Stimulated activated CD8-positive, alpha-beta memory T cell treated with anti-CD3 and anti-CD28 coated beads, Interleukin-2, amount 100 ng/mL, for 48 hours (primary cell): ENCODE measurements at places on chromosomes 7 and 10.

DNA sequence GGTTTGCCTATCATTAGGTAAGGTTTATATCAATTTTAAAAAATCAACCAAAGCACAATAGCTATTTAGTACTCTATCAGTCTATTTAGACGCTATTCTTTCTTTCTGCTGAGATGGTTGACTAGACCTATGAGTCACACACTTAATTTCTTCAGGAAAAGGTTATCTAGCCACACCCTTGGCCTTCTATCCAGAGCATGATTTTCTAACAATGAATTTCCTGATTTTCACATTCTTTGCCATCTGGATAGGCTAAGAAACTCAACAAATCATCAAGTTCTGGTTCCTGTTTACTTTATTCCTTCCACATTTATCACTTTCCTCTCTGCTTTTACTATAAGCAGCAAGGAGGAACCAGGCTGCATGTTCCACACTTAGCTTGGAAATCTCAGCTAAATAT, 8.1 kb downstream of the PRPS1L1 start:
- no peak for DNase-seq

- no peak for DNase-seq
These were observed 18.0 kb upstream of the MEST start for GRCh38 chr7:130473876-130474275.

GRCh38 chr10:10120671-10121070, 897.0 kb upstream of the CELF2 start:
- DNase-seq = no peak

- DNase-seq = no peak
These were observed 287.3 kb downstream of the INHBA start for GRCh38 chr7:41415471-41416207.

DNA sequence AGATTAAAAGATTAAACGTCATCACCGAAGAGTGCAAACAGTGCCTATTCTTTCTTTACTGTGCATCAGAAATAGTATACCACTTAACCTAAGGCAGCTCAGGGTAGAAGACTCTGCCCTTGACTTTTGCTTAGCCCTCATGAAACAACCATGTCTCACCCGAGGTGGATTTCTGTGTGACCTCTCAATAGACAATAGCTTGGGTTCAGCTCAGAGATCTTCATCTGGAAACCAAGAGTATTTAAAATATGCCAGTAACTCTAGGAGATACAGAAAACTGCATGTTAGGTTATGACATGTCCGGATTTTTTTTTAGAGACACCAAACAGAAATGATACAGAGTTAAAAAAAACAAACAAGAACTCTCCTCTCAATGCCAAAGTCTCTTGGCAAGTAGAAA, 75.8 kb downstream of the JAZF1 start:
- no peak for DNase-seq

- no peak for DNase-seq
These were observed 559.0 kb upstream of the ADARB2 start for GRCh38 chr10:2296179-2296891.

- DNase-seq = no peak
These were observed 3.2 kb downstream of the PPRC1 start for GRCh38 chr10:102135956-102136526.

- no peak for DNase-seq
These were observed 16.5 kb downstream of the NPFFR1 start for GRCh38 chr10:70267161-70267933.

- no peak for DNase-seq
These were observed 364.2 kb downstream of the AUTS2 start for GRCh38 chr7:69962186-69963065.

DNA sequence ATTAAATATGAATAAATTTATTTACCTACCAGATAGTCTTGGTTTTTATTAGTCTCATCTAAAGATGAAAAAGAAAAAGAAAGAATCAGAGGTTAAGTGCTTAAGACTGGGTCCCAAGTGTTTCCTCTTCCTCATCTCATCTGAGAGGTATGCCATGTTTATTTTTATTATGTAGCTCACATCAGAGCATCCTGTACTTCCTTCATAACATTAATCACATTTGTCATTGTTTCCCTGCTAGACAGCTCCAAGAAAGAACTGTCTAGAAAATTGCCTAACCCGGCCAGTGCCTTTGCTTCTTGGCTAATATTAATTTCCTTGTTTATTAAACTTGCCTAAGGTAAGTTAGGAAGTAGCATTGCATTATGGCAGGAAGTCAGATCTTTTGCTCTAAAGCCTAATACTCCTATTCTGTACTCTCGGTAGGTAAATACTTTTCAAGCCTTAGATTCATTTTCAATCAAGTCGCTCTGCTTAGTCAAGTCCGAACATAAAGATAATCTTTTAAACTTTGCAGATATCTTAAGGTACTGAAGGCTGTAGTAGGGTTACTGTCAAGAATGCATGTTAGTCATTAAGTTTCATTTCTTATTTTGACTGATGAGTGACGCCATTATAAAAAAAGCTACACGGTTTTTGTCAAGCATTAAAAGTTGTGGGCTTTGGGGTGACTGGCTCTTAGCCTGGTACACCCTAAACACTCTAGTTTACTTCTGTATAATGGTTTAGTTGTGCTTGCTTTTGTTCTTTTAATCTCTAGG, 47.4 kb downstream of the ZMYND11 start:
- DNase-seq = no peak

DNA sequence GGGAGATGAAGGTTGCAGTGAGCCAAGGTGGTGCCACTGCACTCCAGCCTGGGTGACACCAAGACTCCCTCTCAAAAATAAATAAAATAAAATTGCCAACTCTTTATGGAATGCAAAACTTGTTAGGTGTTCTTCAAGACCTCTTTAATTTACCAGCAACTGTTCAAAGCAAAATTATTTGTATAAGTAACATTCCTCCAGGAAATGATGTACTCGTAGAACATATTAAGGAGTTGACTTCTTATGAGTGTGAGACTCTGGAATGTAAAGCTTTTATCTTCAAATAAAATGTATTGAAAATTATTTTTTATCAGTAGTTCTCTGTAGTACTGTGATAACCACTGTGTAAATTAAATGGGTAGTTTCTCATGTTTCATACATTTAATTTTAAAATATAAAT, 94.4 kb downstream of the CYP51A1 start:
- DNase-seq = no peak

- no peak for DNase-seq
These were observed 208.9 kb upstream of the PFKP start for GRCh38 chr10:2858452-2858851.

DNA sequence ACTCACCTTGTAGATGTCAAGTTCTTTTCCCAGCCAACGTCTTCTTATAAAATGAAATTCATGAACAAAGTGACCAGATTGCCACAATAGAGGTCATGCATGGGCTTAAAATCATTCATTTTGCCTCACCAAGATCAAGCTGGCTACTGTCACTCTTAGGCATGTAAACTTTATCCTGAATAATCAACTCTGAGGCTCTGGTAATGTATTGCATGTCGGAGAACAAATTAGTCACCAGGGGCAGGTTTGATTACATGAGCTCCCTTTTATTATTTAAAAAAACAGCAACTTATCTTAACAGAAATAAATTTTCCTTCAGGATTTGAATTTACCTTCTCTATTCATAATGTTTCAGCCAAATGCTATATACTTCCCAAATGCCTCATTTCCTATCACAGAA, 112.9 kb upstream of the SP4 start:
- no peak for DNase-seq

DNA sequence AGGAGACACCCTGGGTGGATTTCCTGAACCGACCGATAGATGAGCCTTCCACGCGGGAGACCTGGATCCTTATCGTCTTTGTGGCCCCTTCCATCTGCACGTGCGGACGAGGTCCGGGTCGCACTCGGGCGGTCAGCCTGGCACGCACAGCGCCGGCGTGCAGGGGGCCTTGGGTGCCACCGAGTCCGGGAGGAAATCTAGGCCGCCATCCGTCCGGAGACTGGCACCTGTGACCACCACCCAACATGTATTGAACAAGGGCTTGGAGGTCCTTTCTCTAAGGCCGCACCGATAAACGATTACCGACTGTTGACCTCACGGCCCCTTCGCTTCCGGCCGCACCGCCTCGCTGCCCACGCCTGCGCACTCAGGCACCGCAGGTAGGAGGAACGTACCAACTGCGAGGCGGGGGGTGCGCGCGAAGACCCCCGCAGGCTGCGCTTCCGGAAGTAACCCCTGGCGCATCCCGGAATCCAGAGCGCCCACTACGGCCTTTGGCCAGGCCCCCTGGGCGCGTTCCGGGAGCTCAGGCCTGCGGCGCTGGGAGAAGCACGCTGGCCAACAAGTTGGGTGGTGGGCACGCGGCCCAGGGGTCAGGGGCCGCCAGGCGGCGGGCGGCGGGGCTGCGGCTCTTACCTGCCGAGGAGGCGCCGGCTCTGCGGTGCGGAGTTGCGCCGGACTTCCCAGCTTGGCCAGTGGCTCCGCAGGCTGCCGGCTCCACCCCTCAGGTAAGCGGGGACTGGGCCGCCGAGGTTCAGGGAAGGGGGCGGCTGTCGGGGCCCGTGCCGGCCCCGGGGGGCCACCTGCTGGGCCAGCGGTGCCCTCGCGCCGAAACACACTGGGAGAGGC, at the start of the genes ACTR3C and LRRC61:
TSS of gene ACTR3C (minus strand) at position 713 of the 849 bp plus-strand sequence. CDS start 28,249 bp downstream, outside the sequence.
TSS of gene LRRC61 (plus strand) at position 523 of the 849 bp plus-strand sequence. CDS start 13,507 bp downstream, outside the sequence.
- DNase-seq = peak; percentile 58

DNA sequence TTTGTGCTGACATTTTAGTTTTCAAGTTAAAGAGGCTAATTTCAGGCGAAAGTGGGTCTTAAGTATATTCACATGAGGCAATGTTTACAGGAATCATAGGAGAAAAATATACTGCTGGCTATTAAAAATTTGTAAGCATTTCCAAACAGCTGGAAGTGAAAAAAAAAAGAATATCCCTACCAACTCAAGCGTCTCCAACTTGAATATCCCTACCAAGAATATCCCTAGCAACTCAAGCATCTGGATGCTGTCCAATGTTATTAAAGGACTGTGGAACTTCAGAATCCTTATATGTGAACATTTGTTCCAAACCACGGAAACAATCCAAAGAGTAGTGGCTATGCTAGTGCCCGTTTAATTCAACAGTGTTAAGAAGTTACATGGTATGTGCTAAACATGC, 1303.0 kb downstream of the GATA3 start:
- DNase-seq = no peak

DNA sequence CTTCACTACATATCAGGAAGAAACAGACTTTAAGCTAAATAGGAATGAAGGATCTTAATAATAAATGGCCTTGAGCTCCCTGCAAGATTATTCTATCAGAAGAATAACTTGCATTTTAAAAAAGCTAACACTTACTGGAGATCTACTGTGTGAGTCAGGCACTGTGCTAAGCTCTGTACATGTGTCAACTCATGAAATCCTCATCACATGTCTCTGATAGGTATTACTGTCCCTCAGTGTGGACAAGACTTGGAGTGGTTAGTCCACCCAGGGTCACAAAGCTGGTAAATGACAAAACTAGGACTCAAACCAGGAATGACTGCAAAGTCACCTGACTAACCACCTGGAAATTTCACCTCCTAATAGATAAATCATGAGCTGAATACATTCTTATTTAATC, 57.1 kb upstream of the KCTD7 start:
- DNase-seq = no peak

- DNase-seq = no peak
These were observed 47.1 kb upstream of the ZNRF2 start for GRCh38 chr7:30237271-30237695.

- no peak for DNase-seq
These were observed 35.5 kb downstream of the GPR141 start for GRCh38 chr7:37719077-37719476.

DNA sequence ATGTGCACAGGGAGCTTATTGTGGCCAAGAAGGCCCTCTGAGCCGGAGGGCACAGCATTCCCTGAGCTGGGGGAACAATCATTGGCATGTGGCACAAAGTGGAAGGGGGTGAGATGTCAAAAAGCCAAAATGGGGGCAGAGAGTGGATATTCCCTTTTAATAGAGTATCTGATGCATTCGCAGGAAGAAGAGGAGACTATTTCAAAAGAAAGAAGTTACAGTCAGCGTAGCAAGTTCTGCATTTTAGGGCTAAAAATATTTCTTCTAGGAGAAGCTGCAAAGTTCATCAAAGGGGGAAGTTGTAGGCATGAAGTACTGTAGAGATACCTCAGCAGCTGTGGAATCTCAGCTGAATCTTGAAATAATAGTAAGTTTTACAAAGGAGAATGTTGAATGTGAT, 136.0 kb upstream of the WDR11 start:
- DNase-seq = no peak

- DNase-seq = no peak
These were observed 1132.0 kb upstream of the LRRTM3 start for GRCh38 chr10:65793738-65794425.

DNA sequence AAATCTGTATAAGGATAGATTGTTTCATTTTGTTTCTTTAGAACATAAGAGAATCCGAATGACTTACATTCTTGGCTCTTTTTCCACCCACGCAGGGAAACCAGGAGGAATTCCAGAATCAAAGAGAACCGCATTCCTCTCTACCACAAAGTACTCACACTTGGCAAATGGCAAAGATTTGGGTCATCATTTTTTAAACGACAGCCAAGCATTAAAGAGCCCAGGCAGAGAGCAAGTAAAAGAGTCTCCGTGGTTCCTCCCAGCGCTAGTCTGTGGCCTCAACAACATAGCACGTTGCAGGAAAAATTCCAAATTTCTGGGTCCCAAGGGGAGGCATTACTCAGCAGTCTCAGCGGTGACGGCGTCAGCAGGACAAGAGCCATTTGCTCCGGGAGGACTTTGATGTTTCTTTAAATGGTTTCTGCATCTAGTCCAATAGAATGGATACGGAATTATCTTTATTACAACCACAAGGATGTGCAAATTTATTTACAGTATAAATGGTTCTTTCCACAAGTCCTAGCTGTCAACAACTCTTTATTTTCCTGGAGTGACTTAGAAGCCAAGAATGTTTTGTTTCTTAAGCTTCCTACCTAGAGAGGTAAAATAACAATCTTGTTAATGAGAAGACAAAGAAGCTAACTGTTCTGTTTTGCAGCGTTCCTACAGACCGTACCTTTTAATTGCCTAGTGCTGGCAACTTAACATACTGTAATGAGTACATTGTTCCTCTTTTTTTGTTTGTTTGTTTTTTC, 232.5 kb downstream of the SKIDA1 start:
- DNase-seq = no peak

GRCh38 chr10:112711366-112711765, 238.7 kb upstream of the TCF7L2 start:
- DNase-seq = no peak

GRCh38 chr7:50696810-50697582, 85.7 kb downstream of the GRB10 start:
- no peak for DNase-seq
